K562 (cell line): ENCODE measurements at places on chromosomes 6 and 20.
A peak's percentile ranks its signal among the peaks of the same experiment; 100 is the strongest.

GRCh38 chr6:111610548-111611172, 5.0 kb upstream of the TRAF3IP2 start:
- DNase-seq, result no peak

DNA sequence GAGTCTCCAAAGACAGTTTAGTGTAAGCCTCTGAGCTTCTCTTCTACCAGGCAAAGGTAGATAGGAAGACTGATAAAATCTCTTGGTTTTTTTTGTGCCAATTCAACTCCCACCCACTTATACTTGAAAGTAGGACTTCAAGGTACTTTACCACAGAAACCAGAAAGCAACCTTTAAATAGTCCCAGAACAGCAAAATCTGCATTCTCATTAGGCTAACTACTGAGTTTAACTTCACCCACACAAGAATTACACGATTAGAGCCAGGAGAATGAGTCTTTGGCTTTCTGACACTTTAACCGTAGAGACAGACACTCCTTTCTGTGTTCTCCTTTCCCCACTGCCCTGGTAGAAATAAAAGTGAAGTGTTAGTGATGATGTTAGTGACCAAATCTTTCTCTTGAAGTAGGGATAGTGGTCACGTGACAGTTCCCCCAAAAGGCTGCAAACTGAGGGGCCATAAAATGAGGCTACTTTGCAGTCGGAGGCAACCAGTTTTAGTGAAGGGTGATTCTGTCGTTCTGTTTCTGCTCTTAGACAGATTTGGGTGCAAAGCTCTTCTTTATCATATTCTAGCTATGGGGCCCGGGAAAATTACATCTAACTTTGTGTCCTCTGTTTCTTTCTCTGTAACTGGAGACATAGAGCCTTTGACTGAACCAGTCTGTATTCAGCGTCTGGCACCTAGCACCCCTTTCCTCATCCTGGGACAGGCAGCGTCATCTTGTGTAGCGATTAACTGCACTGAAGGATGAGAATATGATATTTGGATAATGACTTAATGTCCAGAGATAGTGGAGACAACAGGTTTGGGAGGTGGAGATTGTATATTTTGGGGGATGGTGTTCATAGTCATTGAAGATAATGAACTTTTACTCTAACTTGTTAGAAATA, 206.4 kb upstream of the CITED2 start:
- DNase-seq, result no peak

GRCh38 chr6:89729818-89730217, 89.8 kb downstream of the MDN1 start:
- DNase-seq, result no peak

- no peak for DNase-seq
Observed at GRCh38 chr6:158011980-158012566, 30.4 kb downstream of the SYNJ2 start.

DNA sequence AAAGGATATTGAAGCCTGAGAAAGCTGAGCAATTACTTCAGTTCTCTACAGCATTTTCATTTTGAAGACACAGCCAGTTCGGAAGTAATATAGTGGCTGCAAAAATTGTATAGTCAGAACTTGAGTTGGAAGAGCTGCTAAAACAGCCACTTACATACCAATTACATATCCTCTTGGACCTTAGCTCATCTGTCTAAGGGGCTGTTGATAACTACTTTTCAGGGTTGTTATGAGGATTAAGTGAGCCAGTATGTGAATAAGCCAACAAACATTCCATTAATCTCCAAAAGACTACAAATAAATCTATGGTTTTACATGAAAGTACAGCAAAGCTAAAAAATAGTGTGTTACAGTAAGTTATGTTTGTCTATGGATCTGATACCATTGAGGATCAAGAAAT, 59.7 kb downstream of the TMEM200A start:
- no peak for DNase-seq

- no peak for DNase-seq
Observed at GRCh38 chr6:156848123-156848522, 70.9 kb downstream of the ARID1B start.

DNA sequence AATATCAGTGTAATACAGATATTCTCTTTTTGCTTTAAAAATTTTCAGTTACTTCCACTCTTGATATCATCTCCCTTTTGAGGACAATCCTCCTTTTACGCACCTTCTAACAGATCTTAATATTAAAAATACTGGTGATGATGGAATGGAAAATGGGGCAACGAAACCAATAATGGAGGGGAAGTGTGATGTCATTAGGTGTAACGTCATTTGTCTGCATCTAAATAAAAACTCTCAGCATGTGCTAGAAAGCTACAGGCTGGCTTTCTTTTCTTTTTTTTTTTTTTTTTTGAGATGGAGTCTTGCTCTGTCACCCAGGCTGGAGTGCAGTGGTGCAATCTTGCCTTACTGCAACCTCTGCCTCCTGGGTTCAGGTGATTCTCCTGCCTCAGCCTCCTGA, 66.5 kb downstream of the IYD start:
- no peak for DNase-seq

DNA sequence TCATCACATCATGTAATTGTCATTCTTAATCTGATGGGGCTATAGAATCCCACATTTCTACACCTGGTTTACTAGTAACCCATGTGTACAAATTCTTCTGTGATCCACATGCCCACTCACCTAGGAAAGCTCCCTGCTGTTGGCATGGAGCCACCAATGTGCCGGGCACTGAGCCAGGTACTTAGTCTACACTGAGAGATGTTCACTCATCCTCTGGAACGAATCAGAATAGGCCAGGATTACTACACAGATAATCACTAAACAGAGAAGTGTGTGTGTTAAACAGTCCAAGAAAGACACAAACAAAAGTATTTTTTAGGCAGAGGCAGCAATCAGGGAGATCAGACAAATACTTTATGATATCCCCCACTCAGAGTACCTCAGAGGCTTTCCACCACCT, 193.2 kb upstream of the VGLL2 start:
- no peak for DNase-seq

- no peak for DNase-seq
Observed at GRCh38 chr6:13682346-13682745, 29.3 kb downstream of the RANBP9 start.

GRCh38 chr20:40856653-40857052, 167.6 kb upstream of the MAFB start:
- no peak for DNase-seq

DNA sequence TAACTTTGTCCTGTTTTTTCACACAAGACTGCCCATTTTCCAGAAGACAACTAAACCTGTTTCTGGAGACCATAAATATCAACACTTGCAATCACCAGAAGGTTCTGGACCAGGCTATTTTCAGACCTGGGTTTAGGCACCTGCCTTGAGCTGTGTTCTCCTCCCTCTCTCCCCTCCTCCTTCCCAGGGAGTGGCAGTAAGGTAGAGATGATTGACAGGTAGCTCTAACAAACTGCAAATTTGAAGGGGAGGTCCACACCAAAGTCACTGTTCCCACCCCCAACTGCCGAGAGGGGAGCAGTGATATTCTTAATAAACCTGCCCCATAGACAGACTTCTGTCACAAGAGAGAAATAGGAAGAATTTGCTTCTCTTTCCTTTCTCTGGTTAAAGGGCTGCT, 91.2 kb upstream of the BACH2 start:
- no peak for DNase-seq

DNA sequence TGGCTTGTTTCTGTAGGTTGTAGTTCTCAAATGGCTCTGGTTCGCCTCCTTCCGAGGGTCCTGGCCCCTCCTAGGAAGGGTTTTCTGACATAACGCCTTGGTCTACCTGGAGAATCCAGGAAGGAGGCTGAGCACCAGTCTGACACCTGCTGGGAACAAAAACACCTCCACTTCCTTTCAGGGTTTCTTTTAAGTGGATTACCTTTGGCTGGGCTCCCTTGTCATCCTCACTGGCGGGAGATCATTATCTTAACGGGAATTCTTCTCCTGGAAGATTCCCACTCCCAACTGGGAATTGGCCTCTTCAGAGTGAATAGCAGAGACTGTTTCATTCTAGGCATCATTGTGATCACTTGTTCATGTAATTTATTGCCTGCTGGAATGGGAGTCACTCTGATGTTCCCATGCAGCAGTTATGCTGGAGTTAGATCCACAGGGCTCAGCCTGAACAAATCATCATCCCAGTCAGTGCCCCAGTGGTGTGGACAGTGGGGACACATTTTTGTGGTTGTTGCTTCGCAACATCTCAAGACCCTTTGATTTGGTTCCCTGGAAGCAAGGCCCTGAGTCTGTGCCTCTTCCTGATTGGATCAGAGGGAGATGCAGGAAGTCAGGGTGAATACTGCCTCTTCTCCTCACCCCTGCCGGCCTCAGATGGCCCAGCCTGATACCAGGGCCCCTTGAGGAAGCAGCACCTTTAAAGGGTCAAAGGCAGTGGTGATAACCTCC, 49.1 kb downstream of the LYRM2 start:
- DNase-seq, result no peak

- no peak for DNase-seq
Observed at GRCh38 chr6:125732398-125732797, 17.0 kb upstream of the HEY2 start.

DNA sequence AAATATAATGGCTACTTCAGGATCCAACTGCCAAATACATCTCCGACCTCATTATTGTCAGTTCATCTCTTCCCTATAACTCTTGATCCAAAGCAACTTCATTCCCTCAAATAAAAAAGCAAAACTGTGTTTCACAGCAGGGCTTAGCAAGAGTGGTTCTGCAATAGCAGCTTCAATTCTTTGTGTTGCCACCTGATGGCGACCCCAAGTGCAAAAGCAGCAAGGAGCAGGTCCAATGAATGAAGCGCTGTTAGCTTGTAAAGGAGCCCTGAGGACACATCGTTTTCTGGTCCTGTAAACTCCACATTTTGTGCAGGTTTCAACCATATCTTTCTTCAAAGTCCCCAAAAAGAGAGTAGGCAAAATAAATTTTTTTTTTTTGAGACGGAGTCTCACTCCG, 19.6 kb downstream of the RTN4IP1 start:
- DNase-seq, result peak; percentile 32

DNA sequence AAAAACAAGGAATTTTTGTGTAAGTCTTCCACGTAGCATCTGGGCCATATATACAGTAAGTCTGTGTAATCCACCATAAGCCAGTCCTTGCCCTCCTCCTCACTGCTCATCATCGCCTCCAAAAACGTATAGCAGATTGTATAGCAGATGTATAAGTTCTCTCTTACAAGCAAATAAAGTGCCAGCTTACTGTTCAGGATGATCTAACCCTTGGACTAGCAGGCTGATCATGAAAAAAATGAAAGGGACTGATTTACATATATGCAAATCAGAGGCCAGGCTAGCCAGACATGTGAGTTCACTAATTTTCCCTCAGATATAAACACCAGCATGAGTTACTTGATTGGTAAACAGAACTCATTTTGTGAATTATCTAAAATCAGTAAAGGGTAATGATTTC, 171.5 kb downstream of the LY86 start:
- DNase-seq, result no peak

GRCh38 chr6:72675396-72675795, 53.5 kb downstream of the KCNQ5 start:
- no peak for DNase-seq

DNA sequence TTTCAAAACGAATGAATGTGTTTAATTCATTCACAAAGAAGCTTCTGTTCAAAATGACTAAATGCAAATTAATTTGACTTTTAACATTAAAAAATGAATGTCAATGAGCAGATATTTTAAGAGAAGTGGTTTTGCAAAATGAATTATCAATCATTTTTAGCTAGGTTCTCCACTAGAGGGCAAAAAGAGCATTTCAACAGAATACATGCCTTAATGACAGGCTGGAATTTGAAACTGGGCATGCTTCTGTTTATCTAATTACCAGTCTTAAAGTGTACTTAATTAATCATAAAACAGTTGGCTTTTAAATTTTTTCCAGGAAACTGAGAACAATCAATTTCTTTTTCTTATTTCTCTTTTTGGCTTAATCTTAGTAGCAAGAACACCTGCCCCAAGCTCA, 63.8 kb upstream of the TINAG start:
- no peak for DNase-seq

DNA sequence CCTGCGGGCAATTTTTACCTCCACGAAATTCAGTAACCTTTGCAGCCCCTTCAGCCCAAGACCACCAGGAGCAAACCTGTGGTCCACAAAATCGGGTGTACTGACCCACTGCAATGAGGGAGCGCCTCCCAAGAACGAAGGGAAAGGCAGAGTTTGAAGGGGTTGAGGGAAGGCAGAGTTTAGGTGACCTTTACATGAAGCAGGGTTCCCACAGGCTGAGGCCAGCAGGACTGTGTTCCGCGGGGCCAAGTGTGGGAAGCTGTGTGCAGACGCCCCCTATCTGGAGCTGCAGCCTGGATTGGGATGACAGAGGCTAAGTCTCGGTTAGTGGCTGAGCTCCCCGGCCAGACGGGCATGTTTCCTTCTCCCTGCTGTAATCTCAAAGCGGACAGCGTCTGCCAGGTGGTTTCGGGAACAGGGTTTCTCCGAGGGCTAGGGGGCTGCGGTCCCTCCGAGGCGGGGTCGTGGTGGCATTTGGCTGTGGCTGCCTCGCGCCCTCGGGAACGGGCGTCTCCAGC, 826 bp upstream of the PYGB start:
- DNase-seq, result peak; percentile 32

DNA sequence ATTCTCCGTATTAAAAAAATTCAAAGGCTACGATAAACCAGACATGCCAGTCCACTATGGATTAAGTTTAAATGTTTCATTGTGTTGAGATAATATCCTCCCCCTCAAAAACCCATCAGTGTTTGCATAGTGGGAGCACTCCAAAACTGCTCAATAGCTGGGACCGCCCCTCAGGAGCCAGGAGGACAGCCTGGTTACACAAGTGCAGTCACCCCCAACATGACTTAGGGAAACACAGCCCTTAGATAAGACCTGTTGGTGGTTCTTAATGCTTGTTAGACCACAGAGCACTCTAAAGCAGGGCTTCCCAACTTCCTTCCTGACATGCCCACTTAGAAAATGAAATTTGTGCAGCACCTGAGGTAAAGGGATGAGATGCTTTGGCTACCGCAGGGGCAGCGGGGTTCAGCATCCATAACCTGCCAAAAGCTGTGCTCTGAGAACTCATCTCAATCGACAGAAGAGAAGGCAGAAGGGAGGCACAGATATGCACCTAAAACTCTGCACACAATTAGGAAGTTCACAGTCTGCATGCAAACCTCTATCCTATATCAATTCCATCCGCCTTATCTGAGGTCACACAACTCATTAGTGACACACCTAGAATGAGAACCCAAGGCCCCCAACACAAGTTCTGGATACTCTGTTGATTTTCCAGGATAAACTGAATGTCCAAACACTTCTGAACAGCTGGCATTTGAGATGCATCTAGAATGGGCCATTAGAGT, 74.3 kb downstream of the RALGAPA2 start:
- no peak for DNase-seq

DNA sequence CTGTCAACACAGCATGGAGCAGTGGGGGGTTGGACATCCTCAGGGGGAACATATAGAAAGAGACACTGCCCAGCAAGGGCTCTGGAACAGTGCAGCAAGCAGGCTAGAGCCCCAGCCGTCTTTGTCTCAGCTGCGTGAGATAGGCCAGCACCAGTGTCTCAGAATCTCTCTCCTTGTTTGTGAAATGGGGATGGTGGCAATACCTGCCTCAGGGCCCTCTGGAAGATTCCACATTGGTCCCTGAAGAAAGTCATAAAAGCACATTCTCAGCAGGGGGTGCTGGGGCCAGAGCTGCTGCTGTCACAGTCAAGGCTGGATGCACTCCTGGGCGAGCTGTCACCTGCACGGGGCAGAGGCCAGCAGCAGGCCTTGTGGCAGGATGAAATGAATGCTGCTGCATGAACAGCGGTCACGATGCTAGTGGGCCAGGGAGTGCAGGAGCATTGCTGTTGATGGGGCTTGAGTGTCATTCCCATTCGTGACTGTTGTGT, 121.7 kb downstream of the SYCP2 start:
- no peak for DNase-seq
